ENCODE measurements at places on chromosomes 3 and 15.

DNA sequence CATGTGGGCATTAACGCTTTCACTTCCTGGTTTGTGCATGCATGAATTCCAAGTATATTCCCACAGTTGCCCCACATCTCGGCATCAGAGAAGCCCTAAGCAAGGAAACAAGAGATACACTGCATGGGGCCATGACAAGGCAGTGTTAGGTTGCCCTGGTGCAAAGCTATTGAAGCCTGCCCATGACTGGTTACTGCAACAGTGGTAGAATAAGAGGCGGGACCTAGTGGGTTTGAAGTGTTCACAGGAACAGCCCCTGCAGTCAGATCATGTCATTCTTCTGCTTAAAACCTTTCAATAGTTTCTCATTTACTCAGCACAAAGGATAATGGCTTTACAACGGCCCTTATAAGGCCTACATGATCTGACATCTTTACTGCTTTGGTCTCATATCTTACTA lies 80.9 kb upstream of the TOPAZ1 start:
- no peak for DNase-seq

DNA sequence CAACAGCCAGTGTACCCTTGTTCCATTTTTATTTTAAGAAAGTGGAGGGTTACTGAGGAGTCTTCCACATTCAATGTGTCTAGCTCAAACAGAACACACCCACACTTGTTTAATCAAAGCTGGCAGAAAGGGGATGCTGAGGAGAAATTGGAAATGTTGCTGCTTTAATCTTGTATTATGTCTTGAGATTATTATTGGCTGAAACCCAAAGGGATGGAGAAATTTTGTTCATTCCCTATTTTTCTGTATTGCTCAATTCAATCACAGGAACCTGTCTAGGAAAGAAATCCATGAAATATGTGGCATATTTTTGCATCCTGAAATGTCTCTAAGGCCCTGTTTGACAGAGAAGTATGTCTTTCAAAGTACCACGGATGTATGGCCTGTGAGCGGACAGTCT lies 238.0 kb downstream of the MYRIP start:
- DNase-seq: no peak

DNA sequence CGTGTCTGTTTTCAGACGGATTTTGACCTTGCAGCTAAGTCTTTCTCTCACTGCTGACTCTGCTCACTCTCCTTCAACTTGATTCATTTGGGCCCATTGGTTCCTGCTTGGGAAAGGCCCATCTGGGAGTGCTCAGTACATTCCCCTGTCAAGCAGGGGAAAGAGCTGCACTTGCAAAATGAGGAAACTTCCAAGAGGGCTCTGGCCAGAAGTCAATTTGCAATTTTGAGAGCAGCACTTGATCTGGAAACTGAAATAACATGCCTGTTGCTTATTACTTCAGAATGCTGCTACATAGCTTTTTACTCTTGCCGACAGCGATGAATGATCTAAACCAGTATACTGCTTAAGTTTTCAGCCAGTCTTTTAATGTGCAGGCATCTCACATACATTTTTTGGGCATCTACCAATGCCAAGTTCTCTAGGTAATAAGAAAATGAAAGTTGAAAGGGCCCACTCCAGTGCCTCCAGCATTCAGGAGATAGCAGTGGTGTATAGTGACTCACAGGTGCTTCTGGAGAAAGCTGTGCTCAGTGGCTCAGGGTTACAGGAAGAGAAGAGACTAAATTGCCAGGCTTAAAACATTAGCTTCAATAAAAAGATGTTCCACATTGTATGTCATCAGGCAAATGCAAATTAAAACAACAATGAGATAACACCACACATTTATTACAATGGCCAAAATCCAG lies 70.1 kb upstream of the RORA start:
- no peak for DNase-seq

DNA sequence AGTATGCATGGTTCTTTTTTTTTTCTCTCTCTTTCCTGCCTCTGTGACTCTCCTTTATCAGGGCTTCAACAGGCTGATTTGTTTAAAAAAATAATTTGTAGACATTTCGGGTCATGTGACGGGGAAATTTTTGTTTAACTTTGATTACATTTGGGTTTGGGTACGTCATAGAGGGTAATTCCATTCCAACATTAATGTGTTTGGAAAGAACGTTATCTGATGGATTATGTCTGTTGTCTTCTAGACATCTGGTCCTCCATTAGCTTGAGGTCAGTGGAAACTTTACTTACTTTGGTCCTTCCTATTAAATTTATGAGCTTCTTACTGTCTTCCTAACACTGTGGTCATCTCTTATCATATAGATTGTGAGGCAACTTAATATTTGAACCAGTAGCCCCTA lies 80.9 kb downstream of the STT3B start:
- DNase-seq: no peak

- DNase-seq: no peak
Observed at GRCh38 chr15:76799760-76800159, 105.4 kb downstream of the SCAPER start.
